ENCODE measurements at places on chromosomes 7 and 10. TPM values are rescaled to one million over a fixed set of nuclear protein-coding genes. Genes with fewer than 3 reads are reported as not detected.

PDK4 gene
- 1.5 TPM for total RNA-seq

SRI gene
- 59.3 TPM for total RNA-seq

EN2 gene
- not detected for total RNA-seq

ARHGAP21 gene
- total RNA-seq = 176 TPM

CACNB2 gene
- 0.32 TPM for total RNA-seq

DNA sequence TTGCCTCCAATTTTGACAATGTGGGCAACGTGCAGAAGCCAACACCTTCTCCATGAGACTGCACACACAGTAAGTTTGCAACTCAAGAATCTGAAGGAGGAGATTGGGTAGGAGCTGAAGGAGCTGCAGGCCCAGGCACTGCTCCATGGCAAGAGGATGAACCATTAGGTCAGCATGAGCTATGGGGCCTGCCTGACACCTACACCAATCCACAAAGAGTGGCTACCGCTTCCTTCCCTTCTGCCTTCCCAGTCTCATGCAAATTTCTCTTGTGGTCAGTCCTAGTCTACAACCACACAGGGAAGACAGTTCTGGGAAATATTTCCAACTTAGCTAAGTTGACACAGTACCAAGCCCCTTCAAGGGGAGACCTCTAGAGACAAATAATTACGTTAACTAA is 142.0 kb upstream of the ADO start:
- no peak for DNase-seq

DNA sequence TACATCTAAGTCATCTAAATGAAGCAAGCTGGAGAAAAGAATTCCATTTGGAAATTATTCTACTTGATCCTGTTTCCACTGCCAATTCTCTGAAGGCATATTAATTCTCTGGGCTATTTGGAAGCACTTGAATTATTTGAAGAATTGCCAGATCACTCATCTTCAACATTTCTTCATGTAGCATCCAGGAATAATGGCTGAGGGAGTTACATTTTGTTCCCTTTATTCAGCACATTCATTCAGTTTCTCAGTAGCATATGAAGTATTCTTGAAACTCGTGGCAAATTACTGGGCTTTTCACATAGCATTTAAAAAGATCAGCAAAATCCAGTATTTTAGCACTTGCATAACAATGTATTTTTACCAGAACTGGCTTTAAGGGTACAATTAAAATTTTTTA is 127.1 kb upstream of the VIPR2 start:
- DNase-seq = no peak

DNA sequence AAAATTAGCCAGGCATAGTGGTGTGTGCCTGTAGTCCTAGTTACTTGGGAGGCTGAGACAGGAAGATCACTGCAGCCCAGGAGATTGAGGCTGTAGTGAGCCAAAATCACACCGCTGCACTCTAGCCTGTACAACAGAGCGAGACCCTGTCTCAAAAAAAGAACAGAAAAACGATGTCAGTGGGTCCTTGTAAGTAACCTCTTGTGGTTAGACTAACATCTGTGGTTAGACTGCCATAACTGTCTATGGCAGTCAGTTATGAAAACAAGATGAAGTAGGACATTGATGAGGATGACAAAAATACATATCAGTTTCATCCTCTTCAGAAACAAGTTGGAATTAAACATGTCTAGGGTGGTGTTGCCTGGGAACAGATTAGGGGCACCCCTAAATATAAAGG is 53.3 kb downstream of the AKAP9 start:
- no peak for DNase-seq

GRCh38 chr7:56077681-56078080 is 13.6 kb downstream of the SUMF2 start:
- DNase-seq = no peak

- peak; percentile 89 for DNase-seq
Observed at GRCh38 chr7:6160191-6160623, 112.2 kb downstream of the CYTH3 start.

GRCh38 chr7:126728967-126729366 is 523.8 kb downstream of the GRM8 start:
- DNase-seq = no peak

- DNase-seq = no peak
Observed at GRCh38 chr7:46209611-46210388, 288.7 kb upstream of the IGFBP3 start.

DNA sequence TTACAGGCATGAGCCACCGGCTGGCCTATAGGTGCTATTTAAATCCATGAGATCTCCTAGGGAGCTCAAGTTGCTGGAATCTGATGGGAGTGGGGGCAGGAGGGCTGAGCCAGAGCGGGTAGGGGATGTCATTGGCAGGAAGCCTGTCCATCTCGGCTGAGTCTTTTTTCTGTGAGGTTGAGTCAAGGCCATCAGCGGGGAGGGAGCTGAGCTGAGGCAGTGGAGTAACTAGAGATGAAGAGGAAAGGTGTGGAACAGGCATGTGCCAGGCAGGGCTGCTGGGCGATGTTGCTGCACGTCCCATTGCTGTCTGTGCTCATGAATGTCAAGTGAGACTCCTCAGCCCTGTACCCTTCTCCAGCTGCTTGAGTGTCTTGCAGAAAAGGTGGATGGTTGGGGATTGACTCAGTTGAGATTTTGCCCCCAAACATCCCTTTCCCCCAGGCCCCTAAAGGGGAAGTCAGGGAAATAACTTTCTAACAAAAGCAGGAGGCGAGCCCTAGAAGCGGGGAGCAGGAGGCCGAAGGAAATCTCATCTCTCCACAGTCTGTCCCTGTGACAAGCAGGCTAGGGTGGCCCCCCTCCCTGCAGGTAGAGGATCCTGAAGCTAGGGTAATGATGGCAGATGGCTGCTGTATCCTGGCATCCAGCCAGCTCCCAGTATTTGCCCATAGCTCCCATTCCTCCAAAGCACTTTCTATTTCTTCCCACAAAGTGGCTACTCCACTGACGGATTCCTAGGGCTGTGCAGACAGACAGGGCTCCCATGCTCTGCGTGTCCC is 5.4 kb downstream of the ATP6V1F start:
- no peak for DNase-seq

DNA sequence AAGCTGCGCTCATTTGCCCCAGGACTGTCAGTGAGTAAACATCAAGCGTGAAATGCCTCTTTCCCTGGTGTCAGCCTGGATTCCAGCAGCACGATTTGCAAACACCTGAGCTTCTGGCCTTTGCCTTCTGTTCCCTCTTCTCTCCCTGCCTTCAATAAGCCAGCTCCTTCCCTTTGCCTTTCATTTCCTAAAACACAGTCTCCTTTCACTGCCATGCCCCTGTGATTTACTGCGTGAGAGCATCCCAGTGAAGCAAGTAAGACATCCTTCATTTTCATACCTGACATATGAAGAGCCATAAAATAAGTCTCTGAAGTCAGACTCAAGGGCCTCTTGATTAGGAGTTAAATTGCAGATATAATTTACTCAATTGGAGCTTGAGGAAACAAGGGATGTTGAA is 681.8 kb downstream of the TYW1 start:
- no peak for DNase-seq

GRCh38 chr10:92284112-92284704 is 6.7 kb downstream of the CPEB3 start:
- no peak for DNase-seq

GRCh38 chr7:79272066-79272669 is 181.3 kb downstream of the MAGI2 start:
- peak; percentile 70 for DNase-seq

Data from GM23248 (cell line).